ENCODE measurements at places on chromosomes 1 and 21.

- DNase-seq, result no peak
Measured at GRCh38 chr1:11364170-11364569, 91.2 kb downstream of the UBIAD1 start.

DNA sequence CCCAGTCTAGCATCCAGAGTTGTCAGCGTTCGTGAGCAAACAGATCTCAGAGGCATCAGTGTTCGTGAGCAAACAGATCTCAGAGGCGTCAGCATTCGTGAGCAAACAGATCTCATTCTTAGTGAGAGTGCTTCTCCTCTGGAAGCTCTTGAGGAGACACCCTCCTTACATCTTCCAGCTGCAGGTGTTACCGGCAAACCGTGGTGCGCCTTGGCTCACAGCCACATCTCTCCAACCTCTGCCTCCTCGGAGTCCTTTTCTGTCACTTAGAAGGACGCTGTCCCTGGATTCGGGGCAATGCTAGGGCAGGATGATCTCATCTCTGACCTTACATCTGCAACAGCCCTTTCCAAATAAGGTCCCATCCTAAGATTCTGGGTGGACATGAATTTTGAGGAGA lies 14.6 kb upstream of the UMODL1 start:
- DNase-seq, result no peak

DNA sequence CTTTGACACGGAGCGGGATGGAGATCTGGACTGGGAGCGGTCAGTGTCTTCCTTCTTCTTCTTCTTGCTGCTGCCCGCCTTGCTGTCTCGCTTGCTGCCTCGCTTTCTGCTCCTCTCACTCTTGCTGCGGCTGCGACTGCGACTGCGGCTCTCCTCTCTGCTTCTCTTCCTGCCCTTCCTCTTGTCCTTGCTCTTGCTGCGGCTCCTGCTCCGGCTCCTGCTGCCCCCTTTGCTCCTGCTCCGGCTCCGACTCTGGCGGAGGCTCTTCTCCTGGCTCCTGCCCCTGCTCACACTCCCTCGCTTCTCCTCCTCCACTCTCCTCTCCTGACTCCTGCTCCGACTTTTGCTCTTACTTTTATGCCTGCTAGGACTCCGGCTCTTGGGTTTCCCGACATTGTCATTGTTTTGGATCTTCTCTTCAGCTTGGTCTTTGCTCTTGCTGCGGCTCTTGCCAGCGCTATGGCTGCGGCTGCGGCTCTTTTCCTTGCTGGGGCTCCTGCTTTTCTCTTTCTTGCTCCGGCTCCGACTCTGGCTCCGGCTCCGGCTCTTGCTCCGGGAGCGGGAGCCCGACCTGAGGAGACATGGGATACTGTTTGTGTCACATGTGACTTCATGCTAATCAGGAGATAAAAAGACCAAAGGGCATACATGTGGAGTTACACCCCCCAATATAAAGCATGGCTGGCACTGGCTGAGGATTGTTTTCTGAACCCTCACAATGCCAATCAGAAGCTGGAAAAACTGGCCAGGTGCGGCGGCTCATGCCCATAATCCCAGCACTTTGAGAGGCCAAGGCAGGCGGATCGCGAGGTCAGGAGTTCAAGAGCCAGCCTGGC lies 25.2 kb upstream of the TMEM200B start:
- no peak for DNase-seq

DNA sequence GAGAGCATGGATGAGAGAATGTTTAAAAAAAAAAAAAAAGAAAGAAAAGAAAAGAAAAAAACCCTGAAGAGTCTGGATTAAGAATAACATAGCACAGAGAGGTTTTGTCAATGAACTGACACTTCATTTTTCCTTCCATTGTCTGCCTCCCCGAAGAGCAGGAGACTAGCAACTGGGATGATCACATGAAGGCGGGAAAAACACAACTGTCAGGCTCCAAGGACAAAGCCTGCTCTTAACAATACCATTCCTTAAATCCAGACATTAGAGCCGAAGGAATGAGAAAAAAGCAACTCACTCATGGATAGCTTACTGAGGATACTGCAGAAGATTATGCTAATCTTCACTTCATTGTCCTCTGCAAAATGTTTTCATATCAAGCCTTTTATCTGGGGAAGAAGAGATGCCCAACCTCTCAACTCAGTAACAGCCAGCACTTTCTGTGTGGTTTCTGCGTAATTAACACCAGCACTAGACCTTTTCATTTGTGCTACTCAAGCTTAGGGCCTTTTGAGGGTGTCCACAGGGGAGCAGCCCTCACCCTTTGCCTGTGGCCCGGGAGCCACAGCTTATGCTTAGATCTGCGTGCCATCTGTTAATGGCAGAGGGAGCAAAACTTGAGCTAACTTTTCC lies 182.3 kb downstream of the BARHL2 start:
- DNase-seq, result no peak

GRCh38 chr1:5311634-5312292 lies 657.4 kb downstream of the AJAP1 start:
- DNase-seq, result no peak

GRCh38 chr1:60745484-60745883 lies 336.9 kb upstream of the NFIA start:
- DNase-seq, result no peak

- no peak for DNase-seq
Measured at GRCh38 chr1:97350241-97350640, 570.6 kb downstream of the DPYD start.

DNA sequence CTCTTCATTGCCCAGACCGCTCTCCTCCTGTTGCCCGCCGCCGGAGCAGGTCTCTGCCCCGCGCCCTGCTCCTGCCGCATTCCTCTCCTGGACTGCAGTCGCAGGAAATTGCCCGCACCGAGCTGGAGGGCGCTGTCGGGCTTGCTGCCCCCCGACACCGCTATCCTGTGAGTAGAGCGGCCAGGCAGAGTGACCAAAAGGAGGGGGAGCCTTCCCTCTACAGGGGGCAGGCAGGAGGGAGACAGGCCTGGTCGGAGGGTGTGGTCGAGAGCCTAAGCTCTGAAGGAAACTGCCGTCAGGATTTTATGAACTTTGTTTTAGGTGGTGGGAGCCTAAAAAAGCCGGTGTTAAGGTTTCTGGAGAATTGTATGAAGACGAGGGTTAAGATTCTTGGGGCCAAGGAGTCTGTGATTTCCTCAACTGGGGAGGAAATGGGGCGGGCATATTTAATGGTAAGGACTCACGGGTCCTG lies 517 bp downstream of the LRIG2 start:
- DNase-seq, result no peak
